ENCODE measurements at places on chromosomes 2 and 18.

DNA sequence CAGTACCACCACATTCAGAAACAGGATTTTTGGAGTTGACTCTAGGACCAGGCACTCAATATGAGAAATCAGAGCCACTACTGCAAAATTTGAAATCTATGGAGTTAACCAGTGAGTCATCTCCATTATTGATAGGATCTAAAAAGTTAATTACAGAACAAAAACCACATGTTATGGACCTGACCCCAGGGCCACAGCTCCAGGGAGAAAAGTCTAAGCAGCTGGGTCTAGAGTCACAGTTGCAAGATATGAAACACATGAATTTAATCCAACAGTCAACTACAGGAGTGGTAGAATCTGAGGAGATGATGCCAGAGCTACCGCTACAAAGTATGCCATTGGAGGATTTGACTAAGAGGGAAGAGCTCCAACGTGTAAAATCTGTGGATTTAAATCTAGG is 13.4 kb upstream of the ZNF512 start:
- DNase-seq, result no peak

GRCh38 chr2:113135317-113135716 is 7.9 kb downstream of the IL1RN start:
- DNase-seq, result no peak

- DNase-seq, result peak; percentile 85
These were observed 114.3 kb downstream of the MGAT5 start for GRCh38 chr2:134368009-134368817.

- no peak for DNase-seq
These were observed 50.6 kb downstream of the PXDN start for GRCh38 chr2:1693723-1694122.

DNA sequence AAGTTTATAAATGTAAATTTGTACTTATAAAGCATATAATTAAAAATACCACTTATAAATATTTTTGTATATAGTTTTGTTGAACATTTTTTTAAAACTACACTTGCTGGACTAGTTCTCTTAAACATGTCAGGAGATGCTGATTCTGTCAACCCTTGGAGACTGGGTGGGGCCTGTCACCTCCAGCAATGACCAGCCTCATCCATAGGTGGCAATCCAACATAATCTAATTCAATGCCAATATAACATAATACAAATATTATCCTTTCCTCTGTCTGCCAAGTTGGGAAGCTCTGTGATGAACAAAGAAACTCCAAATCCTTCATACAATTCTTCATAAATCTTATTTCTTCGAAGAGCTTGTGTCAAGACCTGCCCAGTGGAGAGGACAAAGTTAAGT is 140.4 kb downstream of the RBMS1 start:
- DNase-seq, result no peak

DNA sequence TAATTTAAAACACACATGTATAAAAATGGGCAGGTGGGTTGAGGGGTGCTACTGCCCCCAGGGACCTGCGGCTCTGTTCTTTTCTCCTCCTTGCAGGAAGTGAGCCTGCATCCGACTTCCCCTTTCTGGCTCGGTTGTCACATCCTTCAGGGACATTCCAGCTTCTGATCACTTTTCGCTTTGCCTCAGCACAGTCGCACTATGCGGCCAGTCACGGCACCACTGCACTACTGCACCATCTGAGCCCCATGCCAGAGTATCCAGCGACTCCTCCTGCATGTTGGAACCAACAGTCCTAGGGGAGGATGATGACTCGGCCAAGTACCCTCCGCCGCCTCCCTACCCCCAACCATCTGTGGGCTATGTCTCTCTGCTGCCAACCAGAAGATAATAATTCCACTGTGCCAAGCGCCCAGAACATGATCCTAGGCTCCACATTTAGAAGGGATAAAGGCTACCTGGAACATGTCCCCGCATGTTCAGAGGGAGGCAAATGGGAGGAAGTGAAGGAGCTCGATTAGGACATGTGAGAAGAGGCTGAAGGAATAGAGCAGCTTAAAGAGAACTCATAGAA is 17.6 kb downstream of the CDC42EP3 start:
- no peak for DNase-seq

DNA sequence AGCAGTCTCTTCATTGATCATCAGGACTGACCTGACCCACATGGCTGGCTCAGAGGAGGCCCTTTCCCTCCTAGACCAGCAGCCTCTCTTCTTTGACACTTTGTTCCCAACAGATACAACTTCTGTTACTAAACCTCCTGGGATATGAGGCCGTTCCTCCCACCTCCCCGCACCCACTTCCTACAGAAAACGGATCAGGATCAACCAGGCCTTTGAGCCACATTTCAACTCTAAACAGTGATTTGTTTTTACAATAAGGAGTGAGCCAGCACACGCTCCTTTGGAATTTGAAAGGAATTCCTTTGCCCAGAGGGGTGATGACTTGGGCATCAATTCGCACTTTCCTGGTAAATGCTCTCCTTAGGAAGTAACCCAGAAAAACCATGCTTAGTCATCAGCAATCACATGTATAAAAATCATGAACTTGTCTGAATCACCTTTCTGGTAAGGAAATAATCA is 180.4 kb downstream of the FAM124B start:
- DNase-seq, result peak; percentile 92

- DNase-seq, result no peak
These were observed 479 bp downstream of the GPATCH11 start for GRCh38 chr2:37084797-37085196.

GRCh38 chr2:208195531-208195930 is 5.7 kb upstream of the C2orf80 start:
- DNase-seq, result no peak

DNA sequence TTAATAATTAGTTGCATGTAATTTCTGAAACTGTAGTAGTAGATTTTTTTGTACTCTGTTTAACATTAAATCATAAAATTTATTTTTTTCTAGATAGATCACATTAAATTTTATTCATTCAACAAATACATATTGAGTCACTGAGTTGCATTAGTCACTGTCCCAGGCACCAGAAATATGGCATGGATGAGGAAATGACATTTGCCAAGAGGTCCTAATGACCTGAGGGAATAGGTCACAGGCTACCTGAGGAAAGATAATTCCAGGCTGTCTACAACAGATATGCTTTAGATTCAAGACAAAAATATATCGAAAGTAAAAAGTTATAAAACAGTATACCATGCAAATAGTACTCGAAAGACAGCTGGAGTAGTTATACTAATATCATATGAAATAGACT is 852.4 kb upstream of the ACVR2A start:
- DNase-seq, result no peak

DNA sequence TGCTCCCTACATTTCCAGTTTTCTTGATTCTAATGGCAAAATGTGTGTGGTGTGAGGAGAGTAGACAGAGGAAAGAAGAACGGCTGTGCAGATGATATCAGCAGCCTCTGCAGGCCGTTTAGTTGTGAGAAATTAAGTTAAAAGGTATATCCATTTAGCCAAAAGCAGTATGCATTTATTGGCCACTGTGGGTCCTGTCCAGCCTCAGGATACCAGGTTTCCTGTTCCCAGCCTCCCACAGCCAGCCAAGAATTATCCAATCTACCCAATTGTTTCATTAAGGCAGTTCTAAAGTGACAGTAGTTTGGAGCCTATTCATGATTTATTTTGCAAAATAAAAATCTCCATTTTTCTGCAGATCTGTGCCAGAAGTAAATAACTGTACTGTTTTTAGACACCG is 107.5 kb downstream of the TMEM18 start:
- DNase-seq, result no peak

DNA sequence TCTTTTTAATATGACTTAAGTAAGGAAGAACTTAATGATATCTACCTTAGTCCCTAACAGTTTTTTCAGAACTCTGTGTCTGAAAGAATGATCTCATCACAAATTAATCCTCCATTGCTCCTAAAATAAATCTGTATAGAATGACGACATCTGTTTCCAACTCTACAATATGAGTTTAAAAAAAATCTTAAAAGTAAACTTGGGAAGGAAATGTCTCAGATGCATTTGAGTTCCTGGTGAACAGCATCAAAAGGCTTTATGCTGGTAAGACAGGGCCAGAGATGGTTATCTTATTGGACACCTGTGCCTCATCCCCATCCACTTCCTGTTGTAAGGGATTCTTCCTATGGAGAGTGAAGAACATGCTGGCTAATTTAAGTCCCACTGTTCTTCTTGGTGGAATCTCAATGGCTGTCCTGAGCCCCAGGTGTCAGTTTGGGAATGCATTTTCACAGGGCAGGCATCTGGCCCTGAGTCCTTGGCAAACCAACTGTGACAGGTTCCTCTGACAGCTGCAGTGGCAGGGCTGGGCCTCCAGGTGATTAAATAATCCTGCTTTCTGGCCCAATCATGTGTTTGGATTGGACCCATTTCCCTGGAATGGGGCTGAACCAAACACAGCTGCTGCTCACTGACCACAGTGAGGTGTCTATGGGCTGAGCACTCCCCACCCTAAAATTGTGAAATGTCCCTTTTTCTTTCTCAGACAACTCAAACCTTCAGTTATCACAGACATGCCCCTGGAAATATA is 12.9 kb upstream of the NCKAP5 start:
- peak; percentile 47 for DNase-seq

- peak; percentile 79 for DNase-seq
These were observed 9.7 kb downstream of the LMAN2L start for GRCh38 chr2:96730212-96730611.

DNA sequence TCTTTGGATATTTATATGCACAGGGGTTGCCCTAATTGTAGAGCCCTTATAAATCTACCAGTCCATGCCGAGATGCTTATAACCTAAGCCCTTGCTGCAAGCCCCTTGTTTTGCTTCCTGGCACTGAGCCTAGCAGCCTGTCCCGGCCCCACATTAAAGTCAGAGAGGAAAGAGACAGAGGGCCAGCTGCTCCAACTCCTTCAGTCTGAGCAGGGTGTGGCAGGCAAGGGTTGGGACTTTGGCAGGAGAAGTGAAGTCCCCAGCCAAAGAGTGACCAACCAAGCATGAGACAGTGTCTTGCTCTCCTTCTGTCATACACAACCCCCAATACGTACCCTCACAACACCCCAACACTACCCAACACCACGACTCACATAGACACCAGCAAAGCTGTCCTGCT is 54.7 kb upstream of the FZD7 start:
- no peak for DNase-seq

DNA sequence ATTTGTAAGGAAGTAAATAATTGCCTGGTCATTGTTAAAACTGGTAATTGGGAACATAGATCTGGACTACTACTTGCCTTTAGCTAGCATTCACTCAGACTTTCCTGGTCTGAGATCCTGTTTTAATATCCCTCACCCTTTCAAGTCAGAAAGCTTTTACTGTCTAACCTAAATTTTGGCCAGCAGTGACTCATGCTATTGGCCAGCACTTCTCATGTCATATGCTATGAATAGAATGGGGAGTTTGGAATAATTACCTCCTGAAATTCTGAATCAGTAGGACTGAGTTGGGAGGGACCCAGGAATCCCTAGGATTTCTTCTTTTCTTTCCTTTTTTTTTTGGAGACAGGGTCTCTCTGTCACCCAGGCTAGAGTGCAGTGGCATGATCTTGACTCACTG is 19.3 kb downstream of the STK36 start:
- DNase-seq, result peak; percentile 21

DNA sequence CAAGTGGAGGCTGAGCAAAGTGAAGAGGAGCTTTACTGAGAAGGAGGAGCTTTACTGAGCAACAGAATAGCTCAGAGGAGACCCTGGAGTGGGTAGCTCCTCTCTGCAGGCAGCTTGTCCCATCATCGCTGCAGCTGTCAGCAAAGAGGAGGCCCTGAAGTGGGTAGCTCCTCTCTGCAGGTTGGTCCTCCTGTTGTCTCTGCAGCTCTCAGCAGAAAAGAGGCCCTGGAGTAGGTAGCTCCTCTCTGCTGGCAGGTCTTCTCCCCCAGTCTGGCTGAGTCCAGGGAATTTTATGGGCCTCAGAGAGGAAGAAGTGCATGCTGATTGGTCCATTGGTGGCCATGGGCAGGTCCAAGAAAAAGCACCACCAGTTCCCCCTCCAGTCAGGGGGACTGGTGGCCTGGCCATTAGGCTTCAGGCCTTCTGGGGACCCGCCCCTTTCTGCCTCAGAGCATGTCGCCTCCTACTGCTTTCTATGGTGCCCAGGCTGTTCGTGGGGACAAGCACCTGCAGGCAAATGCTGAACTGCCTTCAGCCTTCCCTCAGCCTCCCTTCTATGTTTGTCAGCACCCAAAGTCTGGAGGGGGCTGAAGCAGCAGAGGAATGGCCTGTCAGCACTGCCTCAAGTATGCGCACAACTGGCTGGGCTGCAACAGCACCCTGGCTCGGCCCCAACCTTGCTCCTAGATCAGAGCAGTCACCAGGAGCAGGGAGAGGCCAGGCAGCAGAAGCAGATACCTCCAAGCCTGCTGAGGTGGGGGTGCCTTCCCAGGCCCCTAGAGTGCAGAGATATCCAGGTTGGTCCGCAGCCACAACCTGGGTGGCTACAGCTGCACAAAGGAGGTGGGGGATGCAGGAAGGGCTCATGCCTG is 5.9 kb downstream of the ZSCAN30 start:
- DNase-seq, result no peak

DNA sequence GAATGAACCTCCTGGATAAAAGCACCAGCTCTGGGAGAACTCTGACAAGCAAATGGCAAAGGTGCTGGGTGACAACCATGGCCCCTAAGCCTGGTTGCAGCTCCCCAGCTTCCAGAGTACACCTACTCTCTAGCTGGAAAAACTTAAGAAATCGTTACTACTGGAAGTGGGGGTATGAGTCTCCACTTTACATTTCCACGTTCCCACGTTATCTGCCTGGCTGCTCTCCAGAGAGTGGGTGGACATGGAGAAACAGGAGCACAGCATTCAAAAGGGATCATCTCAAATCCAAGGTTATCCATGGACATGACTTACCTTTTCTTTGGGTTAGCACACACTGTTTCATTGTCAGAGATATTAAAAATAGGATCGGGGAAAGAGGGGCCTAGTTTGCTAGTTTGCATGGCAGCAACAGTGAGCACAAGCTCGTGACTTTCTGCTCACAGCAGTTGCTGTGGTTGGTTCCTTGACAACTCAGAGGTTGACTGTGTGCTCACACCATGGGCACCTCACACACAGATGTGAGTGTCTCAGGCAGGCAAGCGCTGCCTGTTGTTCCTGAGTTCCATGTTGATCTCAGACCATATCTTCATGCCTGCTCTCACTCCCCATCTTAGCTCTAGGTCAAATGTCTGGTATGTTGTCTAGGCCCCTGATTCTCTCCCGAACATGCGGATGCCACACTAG is 32.5 kb downstream of the PTPN18 start:
- DNase-seq, result no peak

DNA sequence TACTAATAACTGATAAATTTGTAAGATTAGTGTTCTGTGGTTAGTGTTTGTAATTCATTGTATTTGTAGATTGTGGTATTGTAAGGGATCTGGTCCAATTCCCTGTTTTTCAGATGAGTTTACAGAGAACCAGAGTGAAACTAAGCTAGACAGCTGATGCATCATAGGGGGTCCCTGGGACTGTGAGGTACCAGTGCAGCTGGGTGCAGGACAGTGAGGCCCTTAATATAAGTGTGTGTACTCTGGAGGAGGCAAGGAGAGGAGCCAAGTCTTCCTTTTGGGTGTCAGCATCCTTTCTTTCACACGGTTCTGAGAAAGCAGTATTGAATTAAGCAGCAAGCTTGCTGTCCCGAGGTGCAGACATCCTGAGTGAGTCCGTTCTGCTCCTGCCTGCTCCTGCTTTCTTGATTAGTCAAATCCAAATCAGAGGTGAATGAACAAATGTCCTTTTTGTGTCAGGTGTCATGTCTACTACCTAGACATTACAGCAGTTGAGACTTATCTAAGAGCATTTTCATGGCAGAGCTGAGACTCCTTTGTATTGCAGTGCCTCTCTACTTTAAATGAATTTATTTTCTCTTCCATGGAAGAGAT is 194.9 kb downstream of the MCFD2 start:
- no peak for DNase-seq
